ENCODE measurements at places on chromosomes 3 and 15. TPM values are rescaled to one million over a fixed set of nuclear protein-coding genes. Genes with fewer than 3 reads are reported as not detected.

CCDC39 gene
- total RNA-seq = not detected

DNA sequence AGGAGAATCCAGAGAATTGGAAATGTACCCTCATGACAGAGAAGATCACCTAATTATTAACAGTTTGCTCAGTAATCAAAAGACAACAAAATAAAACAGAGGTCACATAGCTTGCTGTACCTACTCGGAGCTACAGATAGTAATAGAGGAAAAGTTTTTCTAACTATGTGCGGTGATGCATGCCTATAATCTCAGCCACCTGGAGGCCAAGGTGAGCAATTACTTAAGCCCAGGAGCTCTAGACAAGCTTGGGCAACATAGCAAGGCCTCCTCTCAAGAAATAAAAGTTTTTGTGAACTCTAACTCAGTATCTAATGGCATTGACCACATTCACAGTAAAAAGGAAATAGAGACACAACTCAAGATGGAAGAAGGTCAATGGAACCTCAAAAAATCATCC is 243.6 kb downstream of the ATP8B4 start:
- no peak for ATAC-seq

DNA sequence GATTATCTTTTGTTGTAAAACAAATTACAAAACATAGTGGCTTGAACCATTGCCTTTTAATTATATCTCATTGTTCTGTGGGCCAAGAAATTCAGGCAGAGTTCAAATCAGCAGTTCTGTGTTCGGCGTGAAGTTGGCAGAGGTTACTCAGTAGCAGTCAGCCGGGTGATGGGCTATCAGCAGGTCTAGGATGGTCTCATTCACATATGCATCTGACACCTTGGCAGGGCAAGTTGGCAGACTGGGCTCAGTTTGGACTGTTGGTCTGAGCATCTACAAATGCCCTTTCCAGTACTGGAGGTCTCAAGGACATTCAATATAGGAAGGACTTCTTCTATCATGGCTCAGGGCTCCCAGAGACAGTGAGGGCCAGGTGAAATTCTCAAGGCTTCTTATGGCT is 51.2 kb upstream of the ITGA11 start:
- ATAC-seq = no peak

CCDC13 gene
- 4.3 TPM for total RNA-seq

- no peak for ATAC-seq
These were observed 616.4 kb upstream of the CBLB start for GRCh38 chr3:106485217-106485616.

GRCh38 chr3:32398531-32398930 is 6.9 kb downstream of the CMTM7 start:
- ATAC-seq = no peak

GRCh38 chr15:85274315-85275050 is 105.9 kb upstream of the AKAP13 start:
- ATAC-seq = no peak

HRG gene
- total RNA-seq = not detected

GRCh38 chr3:78077178-78077577 is 1037.3 kb downstream of the ROBO2 start:
- ATAC-seq = no peak

XCR1 gene
- total RNA-seq = not detected

DNA sequence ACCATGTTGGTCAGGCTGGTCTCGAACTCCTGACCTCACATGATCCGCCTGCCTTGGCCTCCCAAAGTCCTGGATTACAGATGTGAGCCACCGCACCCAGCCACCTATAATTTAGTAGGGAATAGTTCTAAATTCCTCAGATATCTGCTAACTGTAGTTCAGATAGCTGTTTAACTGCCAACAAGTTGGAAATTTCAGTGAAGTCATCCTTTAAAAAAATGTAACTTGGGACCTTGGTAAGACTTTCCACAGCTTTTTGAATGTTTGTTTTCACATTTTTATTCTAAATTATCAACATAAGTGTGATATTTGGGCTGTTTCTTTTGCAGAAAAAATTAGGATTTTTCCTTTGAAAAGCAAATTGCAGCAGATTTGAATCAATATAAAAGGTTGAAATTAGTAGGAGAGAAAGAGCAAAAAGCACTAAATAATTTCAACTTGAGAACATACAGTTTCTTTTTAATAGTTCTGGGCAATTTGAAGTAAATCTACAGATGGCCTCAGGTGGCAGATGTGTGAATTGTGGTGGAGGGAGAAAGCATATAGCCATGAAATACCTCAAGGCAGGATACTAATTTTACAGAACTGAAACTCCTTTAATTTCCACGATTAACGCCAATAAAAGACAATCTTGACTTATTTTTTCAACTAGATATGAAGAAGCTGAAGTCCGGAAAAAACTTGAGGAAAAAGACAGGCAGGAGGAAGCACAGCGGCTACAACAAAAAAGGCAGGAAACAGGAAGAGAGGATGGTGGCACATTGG is 34.3 kb downstream of the USP8 start:
- no peak for ATAC-seq

MASP1 gene
- not detected for total RNA-seq
